Left renal pelvis (tissue), 4 donors: ENCODE measurements at places on chromosomes 16 and 17. TPM values are rescaled to one million over a fixed set of nuclear protein-coding genes. Genes with fewer than 3 reads are reported as not detected.

Gene FAM222B
- polyA plus RNA-seq: 21.7 TPM

Gene PIK3R5
- polyA plus RNA-seq: 0.62 TPM

Gene MYADML2
- 0.07 TPM for polyA plus RNA-seq

Gene CPHXL2
- not detected for polyA plus RNA-seq

Gene PABPN1L
- polyA plus RNA-seq: not detected

Gene CRHR1
- polyA plus RNA-seq: 0.98 TPM

Gene PRDM7
- polyA plus RNA-seq: 1.2 TPM

Gene ZDHHC7
- 59.3 TPM for polyA plus RNA-seq
